ENCODE measurements at places on chromosomes 1 and 21. TPM values are rescaled to one million over a fixed set of nuclear protein-coding genes. Genes with fewer than 3 reads are reported as not detected.

AK5 gene
- 20.6 TPM for total RNA-seq

ENO1 gene
- 1,929 TPM for total RNA-seq

FCRL1 gene
- total RNA-seq, result not detected

PKLR gene
- total RNA-seq, result not detected

ZNF695 gene
- 3.0 TPM for total RNA-seq

CSF3R gene
- total RNA-seq, result not detected

CLEC20A gene
- total RNA-seq, result not detected

CYP4X1 gene
- 3.3 TPM for total RNA-seq

PIGK gene
- 25.2 TPM for total RNA-seq

MATN1 gene
- under 0.01 TPM for total RNA-seq

PPP1R12B gene
- 13.2 TPM for total RNA-seq

Data from vein endothelial cell (primary cell).